ENCODE measurements at places on chromosomes 12 and 14.

GRCh38 chr12:67042697-67043131, 226.4 kb upstream of the CAND1 start:
- DNase-seq: no peak

GRCh38 chr12:116620492-116621191, 61.5 kb downstream of the MAP1LC3B2 start:
- no peak for DNase-seq

DNA sequence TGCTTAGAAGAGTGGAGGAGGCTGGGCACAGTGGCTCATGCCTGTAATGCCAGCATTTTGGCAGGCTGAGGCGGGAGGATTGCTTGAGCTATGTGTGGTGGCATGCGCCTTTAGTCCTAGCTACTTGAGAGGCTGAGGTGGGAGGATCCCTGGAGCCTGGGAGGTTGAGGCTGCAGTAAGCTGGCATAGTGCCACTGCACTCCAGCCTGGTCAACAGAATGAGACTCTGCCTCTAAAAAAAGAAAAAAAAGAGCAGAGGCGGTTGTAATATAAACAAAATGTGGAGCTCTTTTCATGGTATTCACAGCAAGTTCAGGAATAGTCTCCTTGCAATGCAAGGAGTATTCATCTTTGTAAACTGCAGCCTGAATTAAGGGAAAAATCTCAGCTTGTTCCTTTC, 27.2 kb downstream of the ARID2 start:
- DNase-seq: no peak

GRCh38 chr12:24198070-24198469, 248.6 kb upstream of the SOX5 start:
- no peak for DNase-seq

DNA sequence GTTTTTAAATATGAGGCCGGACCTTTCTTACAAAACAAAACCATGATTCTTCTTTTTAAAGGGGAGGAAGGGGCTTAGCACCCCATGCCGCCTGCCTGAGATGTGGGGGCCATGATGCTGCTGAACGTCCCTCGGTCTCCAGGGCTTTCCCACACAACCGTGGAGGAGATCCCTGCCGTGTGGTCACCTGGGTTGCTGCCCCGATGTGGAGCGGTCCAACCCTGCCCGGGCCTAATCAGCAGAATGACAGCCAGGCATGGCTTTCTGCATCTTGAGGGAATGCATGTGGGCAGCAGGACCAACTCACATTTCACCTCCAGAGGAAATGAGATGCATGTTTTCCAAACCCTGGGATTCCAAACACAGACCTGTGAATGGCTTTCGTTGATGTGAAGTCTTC, 48.9 kb upstream of the C14orf180 start:
- no peak for DNase-seq

DNA sequence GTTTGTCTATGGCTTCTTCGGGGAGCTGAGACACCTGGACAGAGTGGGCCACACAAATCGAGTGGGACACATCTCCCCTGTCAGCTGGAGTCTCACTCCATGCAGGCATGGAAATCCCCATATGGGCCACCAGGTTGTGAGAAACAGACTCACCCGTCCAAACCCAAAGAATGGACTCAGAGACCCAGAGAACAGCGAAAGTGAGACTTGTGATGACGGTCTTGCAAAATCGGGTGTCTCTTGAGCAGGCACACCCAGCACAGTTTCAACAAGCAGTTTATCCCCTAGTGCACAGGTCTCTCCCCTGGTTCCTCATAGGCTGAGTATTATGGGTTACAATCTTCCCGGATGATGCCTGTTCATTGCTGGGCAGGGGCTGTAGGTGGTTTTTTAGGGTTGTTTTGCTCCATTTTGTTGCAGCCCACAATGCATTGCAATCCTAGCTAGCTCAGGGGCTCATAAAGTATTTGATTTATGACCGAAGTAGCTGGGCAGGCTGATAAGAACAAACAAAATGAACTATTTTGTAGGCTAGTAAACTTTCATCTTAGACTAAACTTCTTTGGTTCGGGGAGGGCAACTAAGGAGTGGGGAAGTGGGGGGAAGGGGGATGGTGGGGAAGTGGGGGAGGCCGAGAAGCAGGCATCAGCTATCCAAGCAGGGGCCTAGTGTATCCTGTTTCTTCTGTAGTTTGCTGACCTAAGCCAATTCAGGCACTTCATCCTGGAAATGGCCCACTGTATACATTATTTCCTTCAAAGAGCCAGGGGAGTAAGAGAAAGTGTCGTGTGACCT, 45.3 kb downstream of the IQSEC3 start:
- DNase-seq: no peak

DNA sequence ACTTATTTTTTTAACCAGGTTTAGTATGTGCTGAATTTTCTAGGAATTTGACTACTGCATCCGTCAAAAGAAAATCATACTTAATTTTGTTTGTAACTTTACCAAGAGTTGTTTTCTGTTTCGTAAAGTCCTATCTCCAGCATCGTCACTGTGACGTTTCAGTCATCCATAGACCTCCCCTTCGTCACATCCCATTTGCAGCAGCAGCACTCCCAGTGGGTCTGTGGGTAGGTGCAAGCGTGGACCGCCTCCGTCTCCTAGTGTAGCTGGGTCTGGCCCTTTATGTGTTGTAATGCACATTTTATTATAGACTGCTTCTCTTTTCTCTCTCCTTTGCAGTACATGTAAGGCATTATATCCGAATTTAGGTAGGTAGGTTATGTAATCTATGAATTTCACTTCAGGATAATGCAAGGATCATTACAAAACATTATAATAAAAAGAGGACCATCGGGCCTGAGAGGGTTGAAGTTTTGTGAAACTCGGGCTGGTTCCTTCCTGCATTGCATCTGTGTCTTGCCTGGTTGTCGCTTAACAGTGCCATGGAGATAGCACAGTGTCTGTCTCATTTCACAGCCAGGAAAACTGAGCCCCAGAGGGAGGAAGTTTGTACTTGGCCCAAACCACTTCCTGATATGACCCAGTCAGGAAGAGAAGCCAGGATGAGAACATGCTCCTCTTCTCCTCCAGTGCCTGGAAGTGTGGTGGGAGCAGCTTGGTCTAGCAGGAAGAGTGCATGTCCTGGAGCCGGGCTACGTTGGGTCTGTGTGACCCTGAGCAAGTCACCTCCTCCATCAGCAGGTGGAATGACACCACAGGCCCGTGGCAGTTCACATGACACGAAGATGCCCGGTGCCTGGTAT, 41.3 kb downstream of the EVL start:
- no peak for DNase-seq

- no peak for DNase-seq
Observed at GRCh38 chr12:70264067-70264867, 21.0 kb downstream of the CNOT2 start.

DNA sequence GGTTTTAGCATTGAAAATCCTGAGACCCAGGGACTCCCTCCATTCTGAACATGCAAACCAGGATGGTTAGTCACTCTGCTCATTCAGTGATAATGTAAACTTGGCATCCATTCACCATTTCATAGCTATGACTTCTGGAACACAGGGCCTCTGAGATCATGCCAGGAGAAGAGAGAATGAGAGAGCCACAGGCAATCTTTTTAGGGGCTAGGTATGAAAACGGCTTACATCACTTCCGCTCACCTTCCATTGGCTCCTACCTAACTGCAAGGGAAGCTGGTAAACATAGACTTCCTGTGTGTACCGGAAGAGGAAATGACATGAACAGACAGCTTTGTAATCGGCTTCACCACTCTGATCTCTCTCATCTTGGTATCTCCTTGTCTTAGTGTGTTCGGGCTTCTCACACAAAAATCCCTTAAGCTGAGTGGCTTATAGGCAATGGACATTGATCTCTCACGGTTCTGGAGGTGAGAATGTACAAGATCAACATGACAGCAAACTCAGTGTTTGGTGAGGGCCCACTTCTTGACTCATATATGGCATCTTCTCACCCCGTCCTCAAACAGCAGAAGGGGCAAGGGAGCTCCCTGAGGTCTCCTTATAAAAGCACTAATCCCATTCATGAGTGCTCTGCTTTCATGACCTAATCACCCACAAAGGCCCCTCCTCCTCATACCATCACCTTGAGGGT, 465.9 kb upstream of the TBX3 start:
- no peak for DNase-seq

DNA sequence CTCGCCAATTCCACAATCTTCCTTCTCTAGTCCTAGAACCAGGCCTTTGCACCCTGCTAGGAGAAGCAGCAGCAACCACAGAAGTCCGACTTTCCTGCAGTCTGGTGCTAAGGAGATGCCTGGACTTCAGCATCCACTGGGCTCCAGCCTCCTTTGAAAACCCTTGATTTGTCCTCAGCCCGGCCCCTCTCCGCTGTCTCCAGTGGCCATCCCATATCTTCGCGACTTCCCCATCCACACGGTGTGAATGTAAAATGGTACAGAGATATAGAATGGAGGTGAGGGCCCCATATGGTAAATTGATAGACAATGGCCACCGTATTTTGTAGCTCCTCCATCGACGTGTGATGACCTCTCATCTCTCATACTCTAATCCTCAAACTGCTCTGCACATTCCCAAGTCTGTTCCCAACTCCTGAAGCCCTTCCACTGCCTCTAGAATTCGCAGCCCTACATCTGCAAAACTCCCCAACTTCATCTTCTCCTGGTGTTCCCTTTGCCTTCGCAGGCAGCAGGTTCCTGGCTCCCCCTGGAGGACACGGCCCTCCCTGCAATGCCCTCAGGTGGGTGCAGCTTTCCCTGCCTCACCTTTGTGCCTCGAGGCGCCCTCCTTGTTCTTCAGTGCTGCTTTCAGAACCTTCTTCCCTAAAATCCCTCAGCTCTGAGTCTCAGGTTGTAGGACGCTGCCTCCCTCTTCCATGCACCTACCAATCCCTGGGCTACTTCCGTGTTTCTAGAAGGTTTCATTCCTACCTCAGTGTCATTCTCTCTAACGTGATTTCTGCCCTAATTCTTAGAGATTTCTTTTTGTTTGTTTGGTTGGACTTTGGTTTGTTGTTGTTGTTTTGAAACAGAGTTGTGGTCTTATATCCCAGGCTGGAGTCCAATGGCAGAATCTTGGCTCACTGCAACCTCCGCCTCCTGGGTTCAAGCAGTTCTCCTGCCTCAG, 36.7 kb downstream of the TMBIM6 start:
- DNase-seq: no peak

DNA sequence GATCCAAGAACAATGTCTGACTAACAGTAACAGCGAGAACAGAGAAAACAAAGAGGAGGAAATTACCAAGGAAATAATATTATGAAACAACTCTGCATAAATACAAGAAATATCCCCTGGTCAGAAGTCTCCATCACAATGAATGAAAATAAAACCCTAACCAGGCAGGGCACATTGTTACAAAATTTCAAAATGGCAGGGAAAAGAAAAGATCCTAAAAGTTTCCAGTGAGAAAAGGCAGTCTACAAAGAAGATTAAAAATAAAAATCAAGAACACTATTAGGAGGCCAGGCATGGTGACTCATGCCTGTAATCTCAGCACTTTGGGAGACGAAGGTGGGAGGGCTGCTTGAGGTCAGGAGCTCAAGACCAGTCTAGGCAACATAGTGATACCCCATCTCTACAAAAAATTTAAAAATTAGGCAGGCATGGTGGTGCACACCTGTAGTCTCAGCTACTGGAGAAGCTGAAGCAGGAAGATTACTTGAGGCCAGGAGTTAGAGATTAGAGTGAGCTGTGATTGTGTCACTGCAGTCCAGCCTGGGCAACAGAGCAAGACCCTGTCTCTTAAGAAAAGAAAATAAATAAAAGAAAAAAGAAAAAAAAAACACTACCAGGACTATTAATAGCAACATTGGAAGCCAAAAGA, 47.8 kb downstream of the FERMT2 start:
- no peak for DNase-seq

GRCh38 chr14:31884776-31885379, 192.2 kb upstream of the ARHGAP5 start:
- no peak for DNase-seq

- DNase-seq: no peak
Observed at GRCh38 chr14:30252783-30253674, 305.9 kb upstream of the G2E3 start.

DNA sequence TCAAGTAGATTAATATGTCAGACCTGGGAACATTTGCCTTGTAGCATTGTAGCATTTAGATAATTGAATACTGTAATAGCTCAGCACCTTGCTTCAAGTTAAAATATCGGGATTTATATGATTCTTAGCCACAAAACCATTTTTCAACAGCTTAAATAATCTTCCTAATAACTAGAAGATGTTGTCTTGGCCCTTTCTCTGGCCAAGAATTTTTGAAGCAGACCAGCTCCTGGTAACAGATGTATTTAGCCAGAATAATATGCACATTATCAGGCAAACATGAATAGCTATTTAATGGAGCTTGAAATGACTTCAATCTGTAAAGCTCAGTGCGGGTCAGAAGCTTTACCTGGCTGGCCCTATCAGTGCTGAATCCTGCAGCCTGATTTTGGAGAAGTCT, 913.1 kb downstream of the AACS start:
- no peak for DNase-seq

- DNase-seq: no peak
Observed at GRCh38 chr14:25406818-25407217, 356.9 kb upstream of the STXBP6 start.

DNA sequence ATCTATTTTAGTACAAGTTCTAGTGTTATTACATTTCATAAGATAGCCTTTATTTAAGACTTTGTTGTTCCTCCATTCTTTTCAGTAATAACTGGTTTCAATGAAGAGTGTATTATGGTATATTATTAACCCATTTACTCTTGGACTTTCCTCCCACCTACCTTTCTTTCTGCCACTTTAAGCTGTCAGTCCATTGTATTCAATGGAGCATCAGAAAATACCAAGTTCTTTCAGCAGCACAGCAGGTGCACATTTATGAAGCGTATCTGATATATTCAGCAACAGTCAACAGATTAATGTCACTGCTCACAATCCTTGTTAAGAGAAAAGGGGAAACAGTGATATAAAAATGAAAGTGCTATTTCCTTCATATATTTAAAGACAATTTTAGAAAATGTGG, 660.9 kb downstream of the C12orf50 start:
- DNase-seq: no peak

DNA sequence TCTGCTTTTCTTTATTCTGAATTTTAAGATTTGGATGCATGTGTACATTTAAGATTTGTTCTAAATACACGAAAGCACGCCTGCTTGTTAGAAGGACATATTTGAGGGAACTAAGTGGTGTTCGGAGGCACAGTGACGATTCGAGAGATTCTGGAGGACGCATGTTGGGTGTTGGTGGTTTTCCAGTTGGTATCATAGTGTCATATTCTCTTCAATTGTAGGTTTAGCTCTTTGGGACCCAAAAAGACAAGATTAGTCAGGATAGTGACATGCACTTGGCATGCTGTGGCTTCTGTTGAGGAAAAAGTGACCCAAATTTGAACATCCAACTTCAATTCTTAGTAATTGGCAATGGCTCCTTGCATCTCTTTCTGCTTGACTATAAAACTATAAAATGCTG, 30.1 kb downstream of the PRKCH start:
- DNase-seq: no peak

DNA sequence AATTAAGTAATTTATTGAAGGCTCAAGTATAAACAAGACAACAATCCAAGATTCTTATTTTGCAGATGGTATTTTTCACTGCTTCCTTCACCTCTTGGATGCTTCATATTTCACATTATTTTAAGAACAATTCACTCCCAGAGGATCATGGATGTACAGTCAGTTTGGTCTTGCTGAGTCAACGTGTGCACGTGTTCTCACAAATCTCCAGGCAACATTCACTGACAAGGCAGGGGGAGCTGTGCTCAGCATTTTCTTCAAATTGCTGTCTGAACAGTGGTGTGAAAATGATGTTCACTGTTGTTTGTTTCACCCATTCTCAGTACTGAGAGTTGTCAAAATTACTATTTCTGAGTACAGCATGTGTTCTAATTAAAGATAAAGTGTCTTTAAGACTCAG, 118.3 kb upstream of the SLC38A4 start:
- DNase-seq: no peak

GRCh38 chr14:90560991-90561390, 164.2 kb downstream of the CALM1 start:
- no peak for DNase-seq

Measured in globus pallidus (tissue), 1 donor.